Osteocyte (in vitro differentiated cells): ENCODE measurements at places on chromosomes 1 and 21. TPM values are rescaled to one million over a fixed set of nuclear protein-coding genes. Genes with fewer than 3 reads are reported as not detected.

GRCh38 chr1:97619706-97620105 is 301.1 kb downstream of the DPYD start:
- peaks cover 12% of the 10 kb centered on the region for H3K36me3 ChIP-seq
- no peak for DNase-seq
- peaks cover 1% of the 10 kb centered on the region for H3K4me1 ChIP-seq
- H3K4me3 ChIP-seq: no peak overlapping the region
- no peaks in the 10 kb centered on the region for H3K27me3 ChIP-seq
- H3K27ac ChIP-seq: no peak overlapping the region

- no peaks in the 10 kb centered on the region for H3K36me3 ChIP-seq
- H3K4me1 ChIP-seq: peaks cover 20% of the 10 kb centered on the region
- H3K27me3 ChIP-seq: no peaks in the 10 kb centered on the region
- DNase-seq: no peak
- no peak overlapping the region for H3K4me3 ChIP-seq
Observed at GRCh38 chr1:27318136-27318535, 3.8 kb upstream of the TMEM222 start.

DNA sequence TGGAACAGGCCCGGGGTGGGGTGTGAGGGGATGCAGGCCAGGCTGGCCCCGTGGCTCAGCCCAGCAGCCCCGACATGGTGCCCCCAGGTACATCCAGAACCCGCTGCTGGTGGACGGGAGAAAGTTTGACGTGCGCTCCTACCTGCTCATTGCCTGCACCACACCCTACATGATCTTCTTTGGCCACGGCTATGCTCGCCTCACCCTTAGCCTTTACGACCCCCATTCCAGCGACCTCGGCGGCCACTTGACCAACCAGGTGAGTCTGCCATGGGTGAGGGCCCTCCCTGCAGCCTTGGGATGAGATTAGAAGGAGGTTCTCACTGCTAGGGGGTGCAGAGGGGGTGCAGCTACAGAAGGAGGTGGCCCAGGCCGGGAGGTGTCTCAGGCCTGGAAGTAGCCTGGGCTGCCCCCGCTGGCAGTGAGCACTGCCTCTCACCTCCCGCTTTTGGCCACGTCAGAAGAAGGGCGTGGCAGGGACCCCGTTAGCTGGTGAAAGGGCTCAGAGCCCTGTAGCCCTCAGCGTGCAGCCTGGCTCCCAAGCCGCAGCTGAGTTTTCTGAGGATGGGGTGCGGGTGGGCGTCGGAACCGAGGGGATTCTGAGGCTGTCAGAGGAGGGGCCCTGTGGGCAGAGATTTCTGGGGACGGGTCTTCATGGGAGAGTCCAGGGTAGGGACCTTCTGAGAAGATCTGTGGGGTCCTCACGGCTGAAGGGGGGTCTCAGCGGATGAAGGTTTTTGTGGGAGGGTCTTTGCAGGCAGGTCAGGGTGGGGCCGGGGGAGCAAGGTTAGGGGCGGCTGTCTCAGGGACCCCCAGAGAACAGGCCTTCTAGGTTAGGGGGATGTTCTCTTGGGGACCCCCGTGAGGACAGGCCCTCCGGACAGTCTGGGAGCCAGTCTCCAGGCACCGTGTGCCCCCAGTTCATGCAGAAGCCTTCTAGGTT is 10.4 kb downstream of the TTLL10 start:
- DNase-seq: no peak
- H3K4me1 ChIP-seq: no peaks in the 10 kb centered on the region
- peaks cover 7% of the 10 kb centered on the region for H3K27me3 ChIP-seq
- no peak overlapping the region for H3K27ac ChIP-seq

DNA sequence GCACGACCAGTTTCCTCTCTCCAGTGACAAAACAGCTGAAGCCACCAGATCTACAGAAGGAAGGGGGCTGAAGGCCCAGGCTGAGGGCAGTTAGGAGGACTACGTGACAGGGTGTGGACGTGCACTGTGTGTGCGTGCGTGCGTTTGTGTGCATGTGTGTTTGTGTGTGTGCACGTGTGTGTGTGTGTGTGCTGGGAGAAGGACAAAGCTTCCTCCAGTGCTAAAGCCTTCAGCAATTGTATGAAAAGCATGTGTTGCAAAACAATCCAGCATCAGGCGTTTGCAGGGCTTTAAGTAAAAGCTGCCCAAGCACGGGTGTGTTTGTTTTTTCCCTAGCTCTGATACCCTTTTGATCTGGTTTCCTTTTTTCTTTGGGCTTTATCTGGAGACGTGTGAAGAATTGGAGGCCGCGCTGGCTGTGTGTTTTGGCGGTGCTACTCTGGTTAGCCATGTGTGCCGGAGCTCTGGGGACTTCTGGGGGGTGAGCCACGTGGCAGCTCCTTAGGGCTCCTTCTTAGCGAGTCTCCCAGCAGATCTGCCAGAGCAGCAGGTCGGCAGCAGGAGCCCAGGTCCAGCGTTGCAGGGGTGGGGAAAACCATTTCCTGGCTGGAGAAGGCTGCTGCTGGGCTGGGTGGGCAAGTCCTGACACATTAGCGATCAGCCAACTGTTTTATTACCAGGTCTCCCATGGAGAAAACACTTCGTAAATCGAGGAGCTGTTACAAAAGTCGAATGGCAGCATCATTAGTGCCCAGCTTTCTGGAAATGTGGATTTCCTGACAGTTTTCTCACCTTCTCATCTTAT is 73.4 kb downstream of the UCK2 start:
- DNase-seq: no peak
- peaks cover 17% of the 10 kb centered on the region for H3K36me3 ChIP-seq
- no peak overlapping the region for H3K4me3 ChIP-seq
- H3K4me1 ChIP-seq: peaks cover 72% of the 10 kb centered on the region
- H3K27me3 ChIP-seq: no peaks in the 10 kb centered on the region

Gene NPL
- 4.0 and 4.2 TPM in 2 replicates for total RNA-seq

Gene DDOST
- 266 and 267 TPM in 2 replicates for total RNA-seq

Gene TIE1
- not detected in 2 replicates for total RNA-seq
